ENCODE measurements at places on chromosomes 12 and 14. TPM values are rescaled to one million over a fixed set of nuclear protein-coding genes. Genes with fewer than 3 reads are reported as not detected.

DNA sequence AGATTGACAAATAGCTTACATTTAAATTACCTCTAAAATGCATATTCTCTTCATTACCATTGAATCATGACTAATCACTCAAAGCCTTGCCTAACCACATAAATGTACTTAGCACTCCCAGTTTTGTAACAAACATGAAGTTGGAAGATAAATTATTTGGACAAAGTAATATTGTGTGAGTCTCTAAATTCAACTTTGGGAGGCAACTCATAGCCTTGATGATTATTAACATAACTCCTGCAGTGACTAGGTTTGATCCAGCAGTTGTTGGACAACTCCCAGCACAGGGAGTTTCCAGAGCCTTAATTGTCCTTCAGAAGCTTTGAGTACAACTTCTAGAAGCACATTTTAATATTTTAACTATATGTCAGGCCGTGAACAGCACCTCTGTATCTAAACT, 153.4 kb upstream of the PDZRN4 start:
- no peak for DNase-seq
- no peak overlapping the region for H3K27ac ChIP-seq
- no peaks in the 10 kb centered on the region for H3K36me3 ChIP-seq

- no peak overlapping the region for H3K27ac ChIP-seq
- H3K4me3 ChIP-seq, result no peak overlapping the region
- peaks cover 16% of the 10 kb centered on the region for H3K4me1 ChIP-seq
- H3K36me3 ChIP-seq, result no peaks in the 10 kb centered on the region
- peaks cover 3% of the 10 kb centered on the region for H3K27me3 ChIP-seq
- DNase-seq, result no peak
These were observed 123.5 kb upstream of the CAND1 start for GRCh38 chr12:67145692-67146091.

DNA sequence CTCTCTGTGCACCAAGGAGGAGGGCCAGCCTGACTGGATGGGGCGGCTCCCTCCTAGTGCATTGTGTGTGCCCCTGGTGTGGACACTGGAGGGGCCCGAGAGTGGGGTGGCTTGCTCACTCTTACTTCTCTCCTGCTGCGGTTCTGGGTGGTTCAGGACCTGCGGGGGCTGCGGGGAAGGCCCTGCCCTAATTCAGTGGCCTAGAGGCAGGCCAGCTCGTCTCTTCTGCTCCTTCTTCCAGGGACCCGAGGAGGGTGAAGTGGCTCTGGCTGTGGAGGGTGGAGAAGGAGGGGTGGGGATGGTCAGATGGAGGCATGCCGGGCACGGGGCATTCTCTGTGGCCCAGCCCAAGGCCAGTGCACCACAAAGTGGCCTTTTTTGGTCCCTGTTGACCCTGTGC, 87.1 kb downstream of the BEGAIN start:
- H3K27me3 ChIP-seq, result no peaks in the 10 kb centered on the region
- peaks cover 7% of the 10 kb centered on the region for H3K4me1 ChIP-seq
- H3K36me3 ChIP-seq, result peaks cover 4% of the 10 kb centered on the region
- DNase-seq, result no peak
- no peak overlapping the region for H3K27ac ChIP-seq

GRCh38 chr14:67574156-67574555, 25.9 kb downstream of the PIGH start:
- peaks cover 3% of the 10 kb centered on the region for H3K27me3 ChIP-seq
- H3K36me3 ChIP-seq, result no peaks in the 10 kb centered on the region
- no peak for DNase-seq
- peaks cover 1% of the 10 kb centered on the region for H3K4me1 ChIP-seq
- H3K4me3 ChIP-seq, result no peak overlapping the region

The ASIC1 gene
- total RNA-seq, result 28.3 TPM
